Effector CD8-positive, alpha-beta T cell (primary cell): ENCODE measurements at places on chromosomes 1 and 21.

DNA sequence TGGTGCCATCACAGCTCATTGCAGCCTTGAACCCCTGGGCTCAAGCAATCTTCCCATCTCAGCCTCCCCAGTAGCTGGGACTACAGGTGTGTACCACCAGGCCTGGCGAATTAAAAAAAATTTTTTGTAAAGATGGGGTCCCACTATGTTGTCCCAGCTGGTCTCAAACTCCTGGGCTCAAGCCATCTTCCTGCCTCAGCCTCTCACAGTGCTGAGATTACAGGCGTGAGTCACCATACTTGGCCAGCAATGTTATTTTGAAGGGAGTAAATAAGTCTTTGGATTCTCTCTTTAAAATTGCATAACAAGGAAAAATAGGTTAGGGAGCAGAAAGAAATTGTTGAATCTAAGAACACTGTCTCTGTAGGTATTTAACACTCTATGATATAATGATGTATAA, 111.3 kb downstream of the RPS6KC1 start:
- DNase-seq: no peak

DNA sequence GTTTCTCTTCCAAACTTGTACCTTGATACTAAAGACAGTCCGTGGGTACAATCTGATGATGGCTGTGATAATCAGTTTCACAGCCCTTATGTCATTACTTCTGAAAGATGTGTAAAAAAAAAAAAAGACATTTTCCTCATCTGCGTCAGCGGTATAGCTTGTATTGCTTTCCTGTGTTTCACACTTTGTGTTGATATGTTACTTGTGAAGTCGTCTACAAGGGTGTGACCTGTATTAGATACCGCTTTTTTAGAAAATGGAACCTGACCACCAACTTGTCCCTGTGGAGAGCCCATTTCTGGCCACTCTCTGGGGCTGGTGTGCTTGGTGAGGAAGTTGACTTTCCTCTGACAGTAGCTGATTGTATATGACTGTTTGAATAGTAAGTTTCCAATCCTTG, 50.5 kb downstream of the PEX14 start:
- DNase-seq: no peak

GRCh38 chr1:158864595-158864994, 33.4 kb downstream of the MNDA start:
- no peak for DNase-seq

- DNase-seq: no peak
Observed at GRCh38 chr1:2463396-2463795, 12.7 kb upstream of the PLCH2 start.

DNA sequence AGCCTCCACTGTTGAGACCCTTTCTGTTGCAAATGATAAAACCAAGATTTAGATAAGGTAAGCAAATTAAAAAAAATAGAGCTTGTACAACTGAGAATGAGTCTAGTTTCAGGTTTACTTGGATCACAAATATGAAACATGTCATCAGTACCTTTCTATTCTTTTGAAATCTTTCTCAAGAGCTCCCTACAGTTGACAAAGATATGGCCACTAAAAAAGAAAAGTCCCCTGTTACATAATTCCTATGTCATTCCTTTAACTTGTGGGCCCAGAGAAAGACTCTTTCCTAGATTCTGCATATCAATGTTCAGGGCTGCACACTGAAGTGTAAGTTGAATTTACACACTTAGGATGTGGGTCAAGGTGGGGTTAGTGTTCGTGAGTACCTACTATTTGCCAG, 168.1 kb downstream of the PLA2G4A start:
- no peak for DNase-seq

DNA sequence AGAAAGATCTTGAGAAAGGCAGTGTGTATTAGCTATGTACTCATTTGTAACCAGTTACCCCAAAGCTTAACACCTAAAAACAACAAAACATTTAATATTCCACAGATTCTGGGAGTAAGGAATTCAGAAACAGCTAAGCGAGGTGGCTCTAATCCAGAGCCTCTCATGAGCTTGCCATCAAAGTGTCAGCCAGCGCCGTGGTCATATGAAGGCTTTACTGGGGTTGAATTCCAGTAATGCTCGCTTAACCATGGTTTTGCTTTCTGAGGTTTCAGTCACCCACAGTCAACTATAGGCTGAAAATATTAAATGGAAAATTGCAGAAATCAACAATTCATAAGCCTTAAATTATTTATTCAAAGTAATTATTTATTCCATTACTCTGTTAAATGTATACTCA, 101.8 kb downstream of the CLIC6 start:
- DNase-seq: no peak

DNA sequence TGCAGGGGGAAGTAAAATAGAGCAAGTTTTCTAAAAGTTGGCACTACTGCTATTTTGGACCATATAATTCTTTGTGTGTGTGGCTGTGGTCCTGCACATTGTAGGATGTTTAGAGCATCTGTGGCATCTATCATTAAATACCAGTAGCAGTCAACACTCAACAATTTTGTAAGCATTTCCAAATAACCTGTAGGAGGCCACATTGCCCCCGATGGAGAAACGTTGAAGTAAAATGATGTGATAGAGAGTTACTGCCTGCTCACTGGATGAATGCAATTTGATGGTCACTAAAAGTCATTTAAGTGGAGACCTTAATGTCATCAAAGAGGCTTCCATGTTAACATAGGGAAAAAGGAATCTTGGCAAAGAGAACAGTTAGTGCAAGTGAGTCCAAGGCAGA, 560.8 kb downstream of the NEGR1 start:
- DNase-seq: no peak

DNA sequence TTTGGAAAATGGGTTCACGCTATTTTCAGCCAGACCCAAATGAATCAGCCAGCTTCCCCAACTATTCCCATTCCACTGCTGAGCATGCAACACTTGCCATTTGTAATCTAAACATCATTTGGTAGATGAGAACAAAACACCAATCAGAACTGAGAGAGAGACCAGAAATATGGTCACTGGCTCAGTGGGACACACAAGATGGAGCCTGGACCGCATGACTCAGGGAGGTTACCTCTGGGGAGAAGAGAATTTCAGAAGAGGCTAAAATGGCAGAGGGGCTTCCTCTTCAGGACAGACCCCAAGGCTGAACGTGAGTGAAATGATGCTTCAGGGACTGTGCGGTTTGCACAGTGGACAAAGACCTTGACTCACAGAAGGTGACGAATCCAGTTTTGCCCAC, 126.6 kb downstream of the URB2 start:
- no peak for DNase-seq

DNA sequence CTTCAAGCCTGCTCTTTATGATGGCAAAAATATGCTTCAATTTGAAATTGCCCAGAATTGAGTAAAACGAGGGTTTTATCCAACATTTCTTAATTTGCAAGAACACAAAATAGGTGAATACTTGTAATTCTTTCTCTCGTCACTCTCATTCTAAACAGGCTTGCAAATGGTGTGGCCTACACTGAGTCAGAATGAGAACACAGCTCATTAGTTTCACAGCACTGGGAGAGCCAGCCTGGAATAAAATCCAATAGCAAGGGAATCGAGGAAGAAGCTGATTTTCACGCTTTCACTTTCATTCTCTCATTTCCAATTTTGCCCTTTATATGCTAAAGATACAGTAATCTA, 537.5 kb downstream of the LTN1 start:
- DNase-seq: no peak

GRCh38 chr1:203567596-203567995, 59.0 kb upstream of the ATP2B4 start:
- DNase-seq: no peak

DNA sequence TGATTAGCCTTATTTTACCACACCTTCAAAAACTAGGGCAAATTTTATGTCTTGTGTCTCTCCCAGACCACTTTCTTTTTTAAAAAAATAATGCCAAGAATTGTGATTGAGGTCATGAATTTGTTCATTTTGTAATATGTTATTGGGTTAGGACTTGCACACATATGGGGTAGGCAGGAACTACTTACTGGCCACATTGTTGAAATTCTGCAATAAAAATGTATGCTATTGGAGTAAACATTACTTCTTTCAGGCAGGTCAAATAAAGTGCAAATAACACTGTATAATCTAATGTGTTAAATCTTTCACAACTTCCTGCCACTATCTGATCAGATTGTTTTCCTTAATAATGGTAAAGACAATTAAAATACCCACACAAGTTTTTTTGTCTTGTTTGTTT, 166.6 kb upstream of the COL11A1 start:
- DNase-seq: no peak

- no peak for DNase-seq
Observed at GRCh38 chr1:241356519-241357365, at the start of gene RGS7. TSS of gene RGS7 (minus strand) at chr1:241357205.

DNA sequence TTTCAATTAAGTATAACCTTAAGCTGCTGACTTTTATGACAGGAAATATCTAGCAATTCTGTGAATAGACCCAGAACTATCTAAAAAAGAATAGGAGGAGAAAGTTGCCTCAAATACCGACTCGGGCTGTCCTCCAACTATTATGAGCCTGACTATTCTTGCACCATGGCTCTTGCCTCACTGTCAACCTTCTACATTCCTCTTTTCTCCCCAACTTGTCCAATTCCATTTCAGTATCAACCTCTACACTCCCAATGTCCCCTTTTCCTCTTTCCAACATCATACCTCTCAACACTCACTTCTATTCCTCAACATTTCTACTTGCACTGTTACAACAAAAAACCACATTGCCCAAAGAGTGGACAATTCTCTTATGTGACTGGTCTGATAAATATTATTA, 2.3 kb downstream of the ZZZ3 start:
- DNase-seq: no peak

GRCh38 chr1:33519240-33519884, 46.9 kb downstream of the ZSCAN20 start:
- no peak for DNase-seq

DNA sequence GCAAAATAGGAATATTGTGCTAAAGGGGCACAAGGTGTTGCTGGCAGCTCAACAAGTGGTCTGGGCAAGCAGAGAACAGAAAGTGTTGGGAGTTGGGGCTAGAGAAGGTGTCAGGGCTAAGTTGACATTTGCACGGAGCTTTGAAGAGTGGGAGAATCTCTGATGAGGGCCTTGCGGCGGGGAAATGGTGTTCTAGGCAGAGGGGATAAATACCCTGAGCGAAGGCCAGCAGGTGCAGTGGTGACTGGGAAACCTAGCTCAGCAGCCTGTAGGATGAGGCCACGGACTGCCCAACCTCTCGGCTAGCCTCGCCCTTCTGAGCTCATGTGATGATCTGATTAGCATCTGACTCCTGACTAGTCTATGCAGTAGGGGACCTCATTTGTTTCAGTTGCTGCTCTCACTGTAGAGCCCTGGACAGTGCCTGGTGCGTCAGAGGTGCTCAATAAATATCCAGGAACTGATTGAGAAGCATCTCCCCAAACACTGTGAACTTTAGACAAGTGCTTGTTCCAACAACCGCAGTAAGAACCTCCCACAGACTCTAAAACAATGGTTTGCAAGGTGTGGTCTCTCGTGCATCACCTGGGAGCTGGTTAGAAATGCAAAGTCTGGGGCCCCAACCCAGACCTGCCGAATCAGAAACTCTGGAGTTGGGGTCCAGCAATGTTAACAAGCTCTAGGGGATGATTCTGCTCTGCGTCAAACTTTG, 1.0 kb upstream of the FOXO6 start:
- no peak for DNase-seq

DNA sequence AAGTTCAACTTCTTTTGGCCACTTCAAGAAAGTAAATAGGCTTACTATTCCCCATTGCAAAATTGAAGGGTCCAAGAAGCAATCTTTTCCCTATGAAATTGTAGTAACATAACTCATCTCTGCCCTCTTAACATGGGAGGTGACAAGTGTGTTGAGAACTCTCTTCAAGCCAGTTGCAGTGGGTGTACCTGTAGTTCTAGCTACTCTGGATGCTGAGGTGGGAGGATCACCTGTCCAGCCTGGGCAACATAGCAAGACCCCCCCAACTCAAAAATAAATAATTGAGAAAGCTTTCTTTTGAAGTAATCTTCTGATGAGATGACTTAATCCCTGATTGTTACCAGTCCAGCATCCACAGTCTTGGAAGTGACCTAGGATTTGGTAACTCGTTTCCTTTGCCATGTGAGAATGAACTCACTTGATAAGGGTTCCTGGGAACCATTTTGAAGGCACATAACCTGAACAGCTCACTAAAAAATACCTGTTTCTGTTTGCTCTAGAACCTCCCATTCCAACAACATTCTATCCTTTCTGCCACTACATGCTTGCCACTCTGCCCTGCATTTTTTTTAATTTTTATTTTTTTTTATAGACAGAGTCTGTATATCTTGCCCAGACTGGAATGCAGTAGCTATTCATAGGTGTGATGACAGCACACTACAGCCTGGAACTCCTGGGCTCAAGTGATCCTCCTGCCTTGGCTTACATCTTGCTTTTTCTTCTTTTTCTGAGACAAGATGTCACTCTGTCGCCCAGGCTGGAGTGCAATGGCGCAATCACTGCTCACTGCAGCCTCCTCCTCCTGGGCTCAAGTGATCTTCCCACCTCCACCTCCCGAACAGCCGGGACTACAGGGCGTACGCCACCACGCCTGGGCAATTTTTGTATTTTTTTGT, 1.4 kb upstream of the IPO9 start:
- DNase-seq: no peak

DNA sequence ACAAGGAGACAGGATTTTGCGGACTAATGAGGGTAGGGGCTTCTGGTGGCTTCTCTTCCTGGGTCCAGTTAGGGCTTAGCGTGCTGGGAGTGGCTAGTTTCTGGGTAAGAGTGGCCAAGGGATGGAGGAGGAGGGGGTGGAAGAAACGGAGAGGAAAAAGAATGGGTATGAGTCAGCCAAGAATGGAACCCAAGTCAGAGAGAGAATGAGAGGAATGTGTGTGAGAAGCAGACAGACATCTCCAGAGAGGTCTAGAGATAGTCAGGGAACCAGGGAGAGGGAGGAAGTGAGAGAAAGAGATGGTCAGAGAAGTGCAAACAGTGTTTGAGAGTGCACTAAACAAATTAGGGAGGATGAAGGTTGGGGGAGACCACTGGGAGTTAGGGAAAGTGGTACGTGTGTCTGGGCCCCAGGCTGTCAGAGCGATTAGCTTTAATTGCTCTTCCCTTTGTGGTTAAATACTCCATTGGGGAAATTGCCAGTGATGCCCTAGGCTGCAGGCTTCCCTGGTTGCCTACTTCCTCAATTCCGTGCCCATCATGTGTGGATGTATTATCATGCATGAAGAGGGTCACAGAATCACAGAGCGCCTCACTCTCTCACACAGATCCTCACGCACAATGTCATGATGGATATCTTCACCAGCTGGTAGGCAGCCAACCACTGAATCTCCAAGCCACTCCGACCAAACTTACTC, 1.4 kb downstream of the PEA15 start:
- DNase-seq: no peak

GRCh38 chr1:87816646-87817045, 488.0 kb downstream of the LMO4 start:
- DNase-seq: no peak

- DNase-seq: no peak
Observed at GRCh38 chr1:165387505-165387904, 31.0 kb upstream of the LMX1A start.
